ENCODE measurements at places on chromosomes 2 and 18.

DNA sequence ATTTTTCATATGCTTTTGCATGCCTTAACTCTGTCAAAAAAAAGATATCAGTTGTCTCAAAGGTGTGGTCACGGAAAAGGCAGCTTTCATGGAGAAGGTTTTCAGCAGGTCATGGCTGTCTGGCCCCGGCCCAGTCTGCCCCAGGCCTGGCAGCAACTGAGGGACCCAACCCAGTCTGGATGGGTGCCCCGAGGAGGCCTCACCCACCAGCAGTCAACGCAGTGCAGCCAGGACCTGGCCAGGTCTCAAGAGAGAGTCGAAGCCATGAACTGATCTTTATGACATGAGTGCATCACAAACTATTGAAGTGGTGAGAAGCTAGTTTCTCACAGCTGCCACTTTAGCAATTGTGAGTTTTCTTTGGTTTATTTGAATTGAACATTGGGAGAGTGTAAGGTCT is 7.9 kb downstream of the TUBB6 start:
- no peak for DNase-seq

DNA sequence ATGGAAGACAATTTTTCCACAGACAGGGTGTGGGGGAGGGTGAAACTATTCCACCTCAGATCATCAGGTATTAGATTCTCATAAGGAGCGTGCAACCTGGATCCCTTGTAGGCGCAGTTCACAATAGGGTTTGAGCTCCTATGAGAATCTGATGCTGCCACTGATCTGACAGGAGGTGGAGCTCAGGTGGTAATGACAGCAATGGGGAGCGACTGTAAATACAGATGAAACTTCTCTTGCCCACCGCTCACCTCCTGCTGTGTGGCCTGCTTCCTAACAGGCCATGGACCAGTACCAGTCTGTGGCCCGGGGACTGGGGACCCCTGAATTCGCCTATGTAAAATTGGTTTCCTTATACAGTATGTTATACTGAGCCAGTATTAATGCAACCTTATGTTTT is 27.3 kb upstream of the E2F6 start:
- no peak for DNase-seq

DNA sequence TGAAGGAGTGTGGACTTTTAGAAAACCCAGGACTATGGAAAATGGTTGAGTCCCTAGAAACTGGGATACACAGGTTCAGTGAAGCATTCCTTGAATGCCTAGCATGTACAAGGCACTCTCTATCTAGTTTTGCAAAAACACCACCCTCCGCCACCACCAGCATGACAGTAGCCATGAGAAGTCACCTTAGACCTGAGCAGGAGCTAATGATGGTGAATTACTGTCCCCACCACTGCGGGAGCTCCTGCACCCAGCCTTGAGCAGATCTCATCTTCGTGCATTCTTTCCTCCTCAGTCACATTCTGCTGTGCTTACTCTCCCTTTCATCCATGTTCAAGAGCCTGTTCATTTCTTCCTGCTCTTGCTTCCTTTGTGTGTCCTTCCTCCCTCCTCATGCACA is 86.2 kb upstream of the ZNF516 start:
- no peak for DNase-seq

DNA sequence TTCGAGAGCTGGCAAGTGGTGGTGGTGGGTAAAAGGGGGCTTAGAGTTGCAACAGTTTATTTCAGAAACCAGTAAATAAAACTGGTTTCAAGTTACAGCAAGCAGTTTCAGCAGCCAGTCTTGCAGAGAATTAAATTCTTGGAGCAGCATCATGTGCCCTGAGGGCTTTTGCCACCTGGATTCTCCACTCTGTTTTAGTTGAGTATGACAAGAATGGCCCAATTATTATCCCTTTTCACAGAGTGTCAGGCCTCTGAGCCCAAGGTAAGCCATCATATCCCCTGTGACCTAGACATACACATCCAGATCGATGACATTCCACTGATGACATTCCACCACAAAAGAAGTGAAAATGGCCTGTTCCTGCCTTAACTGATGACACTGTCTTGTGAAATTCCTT is 72.8 kb upstream of the FANCL start:
- no peak for DNase-seq

GRCh38 chr2:158127380-158127804 is 25.7 kb downstream of the UPP2 start:
- no peak for DNase-seq

DNA sequence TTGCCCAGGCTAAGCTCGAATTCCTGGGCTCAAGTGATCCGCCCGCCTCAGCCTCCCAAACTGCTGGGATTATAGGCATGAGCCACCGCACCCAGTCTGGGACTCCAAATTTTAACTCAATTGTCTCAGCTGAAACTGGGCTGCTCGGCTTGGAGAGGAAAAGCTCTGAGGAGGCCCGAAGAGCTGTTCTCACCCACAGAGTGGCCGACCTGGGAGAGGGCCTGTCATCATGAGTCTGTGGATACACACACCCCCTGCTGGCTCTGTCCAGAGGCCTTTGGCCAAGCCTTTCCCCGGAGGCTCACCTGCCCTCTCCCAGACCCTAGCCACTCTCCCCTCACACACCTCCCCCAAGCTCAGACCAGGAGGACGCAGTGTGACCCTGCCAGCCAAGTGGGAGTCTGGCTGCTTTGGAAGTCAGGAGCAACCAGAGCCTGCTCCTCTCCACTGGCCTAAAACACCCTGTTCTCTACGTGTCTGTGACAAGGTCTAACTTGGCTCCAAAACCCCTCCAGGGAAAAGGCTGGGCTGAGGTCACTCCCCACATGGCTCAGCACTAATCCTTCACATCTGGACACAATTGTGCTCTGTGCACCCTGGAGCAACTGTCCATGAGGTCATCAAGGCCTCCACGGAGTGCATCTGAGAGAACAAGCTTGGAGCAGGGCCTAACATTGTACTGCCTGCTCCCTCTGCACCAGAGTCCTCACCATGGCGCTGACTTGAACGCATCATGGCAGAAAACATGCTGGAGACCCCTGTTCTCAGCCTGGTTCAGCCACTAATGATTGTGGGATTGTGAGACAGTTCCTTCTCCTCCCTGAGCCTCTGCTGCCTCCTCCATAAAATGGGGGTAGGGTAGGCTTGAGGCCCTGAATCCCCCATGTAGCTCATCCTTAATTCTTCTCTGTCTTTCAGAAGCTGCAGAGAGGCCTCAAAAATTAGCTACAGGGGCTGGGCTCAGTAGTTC is 49.9 kb upstream of the RAB6C start:
- no peak for DNase-seq

GRCh38 chr2:224563537-224563936 is 21.6 kb downstream of the CUL3 start:
- no peak for DNase-seq

- DNase-seq: no peak
These were observed at the start of gene EVA1A for GRCh38 chr2:75560768-75561565. Gene EVA1A (minus strand): TSS chr2:75560939. CDS start chr2:75518140, 42,799 bp downstream.

DNA sequence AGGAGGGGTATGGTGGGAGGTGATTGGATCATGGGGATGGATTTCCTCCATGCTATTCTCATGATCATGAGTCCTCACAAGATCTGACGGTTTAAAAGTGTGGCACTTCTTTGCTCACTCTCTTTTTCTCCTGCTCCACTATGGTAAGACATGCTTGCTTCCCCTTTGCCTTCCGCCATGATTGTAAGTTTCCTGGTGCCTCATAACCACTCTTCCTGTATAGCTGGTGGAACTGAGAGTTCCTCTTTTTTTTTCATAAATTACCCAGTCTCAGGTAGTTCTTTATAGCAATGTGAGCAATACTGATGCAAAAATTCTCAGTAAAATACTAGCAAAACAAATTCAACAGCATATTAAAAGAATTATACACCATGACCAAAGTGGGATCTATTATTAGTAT is 728.5 kb upstream of the SLC8A1 start:
- no peak for DNase-seq

GRCh38 chr2:69577467-69578197 is 65.9 kb downstream of the AAK1 start:
- no peak for DNase-seq

DNA sequence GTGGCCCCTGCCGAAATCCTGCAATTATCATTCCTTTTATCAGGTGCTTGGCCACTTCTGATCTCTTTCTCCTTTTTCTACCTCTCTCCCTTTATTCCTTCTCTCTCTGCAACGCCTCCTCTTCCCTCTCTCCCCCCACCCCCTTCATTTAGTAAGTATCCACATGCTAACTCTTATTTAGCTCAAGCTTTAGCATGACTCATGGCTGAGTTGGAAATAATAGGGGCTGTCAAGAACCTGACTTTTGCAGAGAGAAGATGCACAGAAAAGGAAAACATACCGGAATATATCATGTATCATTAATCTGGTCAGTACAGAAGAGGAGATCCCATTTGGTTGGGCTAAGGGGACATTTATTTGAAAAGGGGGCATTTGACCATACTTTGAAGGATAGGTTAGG is 33.1 kb downstream of the FAM171B start:
- no peak for DNase-seq

GRCh38 chr2:111053825-111054515 is 66.7 kb upstream of the BCL2L11 start:
- no peak for DNase-seq

DNA sequence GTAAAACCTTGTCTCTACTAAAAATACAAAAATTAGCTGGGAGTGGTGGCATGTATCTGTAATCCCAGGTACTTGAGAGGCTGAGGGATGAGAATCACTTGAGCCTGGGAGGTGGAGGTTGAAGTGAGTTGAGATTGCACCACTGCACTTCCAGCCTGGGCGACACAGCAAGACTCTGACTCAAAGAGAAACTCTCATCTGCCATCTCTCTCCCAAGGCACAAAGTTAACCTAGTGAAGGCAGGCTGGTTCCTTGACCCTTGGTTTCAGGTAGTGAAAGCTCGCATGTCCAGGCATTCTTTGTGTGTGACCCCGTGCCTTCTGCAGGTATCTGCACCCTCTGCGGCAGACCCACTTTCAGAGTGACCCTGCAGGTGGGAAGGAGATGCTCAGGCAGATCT is 100.0 kb downstream of the WDSUB1 start:
- DNase-seq: no peak

- no peak for DNase-seq
These were observed 5.6 kb upstream of the KCNJ3 start for GRCh38 chr2:154692927-154693326.

DNA sequence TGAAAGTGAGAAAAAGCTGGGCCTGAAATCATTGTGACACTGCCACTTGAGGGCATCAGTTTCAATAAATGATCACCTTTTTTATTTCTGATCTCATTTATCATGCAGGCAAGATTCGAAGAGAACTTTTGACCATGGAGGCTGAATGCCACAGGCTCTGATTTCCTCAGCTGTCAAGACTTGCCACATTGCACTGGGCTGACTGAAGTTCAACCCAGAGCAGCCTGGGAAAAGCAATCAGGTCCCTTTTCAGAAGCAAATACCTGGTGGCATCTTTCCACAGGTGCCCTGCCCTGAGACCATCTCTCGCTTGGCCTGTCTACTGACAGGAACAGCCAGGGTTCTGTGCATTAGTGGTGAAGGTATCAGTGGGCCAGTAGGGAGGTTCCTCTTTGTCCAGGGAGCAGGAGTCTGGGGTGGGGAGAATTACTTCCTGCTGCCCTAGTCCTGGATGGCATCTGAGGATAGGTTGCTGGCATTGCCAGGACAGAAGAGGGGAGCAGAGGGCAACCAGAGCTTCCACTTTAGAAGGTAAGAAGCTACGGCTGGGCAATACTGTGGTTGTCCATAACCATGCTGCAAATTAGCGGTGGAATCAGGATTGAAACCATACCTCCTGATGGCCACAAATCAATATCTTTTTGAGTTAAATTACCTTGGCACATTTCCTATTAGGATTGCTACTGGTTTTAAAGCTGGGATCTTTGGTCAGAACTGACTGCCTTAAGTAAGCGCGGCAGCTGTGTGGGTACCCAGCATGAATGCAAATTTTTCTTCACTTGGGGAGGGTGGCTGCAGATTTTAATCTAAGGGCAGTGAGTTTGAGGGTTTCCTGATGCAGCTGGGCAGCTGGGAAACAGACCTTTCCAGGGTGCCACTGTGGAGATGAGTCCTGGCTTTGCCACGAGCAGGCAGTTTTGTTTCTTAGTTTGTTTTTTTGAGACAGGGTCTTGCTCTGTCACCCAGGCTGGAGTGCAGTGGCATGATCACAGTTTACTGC is 394.5 kb downstream of the ALK start:
- no peak for DNase-seq

- DNase-seq: no peak
These were observed 31.0 kb downstream of the SNORC start for GRCh38 chr2:232900811-232901735.

- DNase-seq: no peak
These were observed 48.2 kb upstream of the FOXI3 start for GRCh38 chr2:88500691-88501090.

- no peak for DNase-seq
These were observed 495.6 kb downstream of the NYAP2 start for GRCh38 chr2:225895126-225895525.

- DNase-seq: no peak
These were observed 112.5 kb downstream of the LPIN1 start for GRCh38 chr2:11858883-11859282.

DNA sequence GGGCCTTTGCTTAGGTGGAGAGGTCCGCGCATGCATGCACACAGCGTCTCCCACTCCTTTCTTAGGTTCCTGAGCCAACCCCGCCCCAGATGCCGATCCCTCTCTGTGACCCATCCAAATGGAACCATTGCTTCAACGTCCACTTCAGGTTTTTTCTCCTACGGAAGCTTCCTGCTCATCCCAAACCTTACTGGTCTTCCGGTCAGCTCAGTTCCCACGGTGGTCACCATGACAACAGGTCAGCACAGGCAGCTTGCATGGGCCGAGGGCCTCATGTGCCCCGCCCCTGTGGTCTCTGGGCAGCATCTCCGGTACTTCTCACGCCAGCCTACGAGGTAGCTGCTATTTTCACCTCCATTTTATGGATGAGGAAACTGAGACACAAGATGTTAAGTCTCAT is 163.7 kb downstream of the SOCS6 start:
- no peak for DNase-seq

- no peak for DNase-seq
These were observed 69.4 kb downstream of the TET3 start for GRCh38 chr2:74053959-74054715.

- DNase-seq: no peak
These were observed 486.0 kb downstream of the RNF144A start for GRCh38 chr2:7403092-7403775.

GRCh38 chr2:154263206-154263605 is 391.5 kb downstream of the GALNT13 start:
- no peak for DNase-seq

DNA sequence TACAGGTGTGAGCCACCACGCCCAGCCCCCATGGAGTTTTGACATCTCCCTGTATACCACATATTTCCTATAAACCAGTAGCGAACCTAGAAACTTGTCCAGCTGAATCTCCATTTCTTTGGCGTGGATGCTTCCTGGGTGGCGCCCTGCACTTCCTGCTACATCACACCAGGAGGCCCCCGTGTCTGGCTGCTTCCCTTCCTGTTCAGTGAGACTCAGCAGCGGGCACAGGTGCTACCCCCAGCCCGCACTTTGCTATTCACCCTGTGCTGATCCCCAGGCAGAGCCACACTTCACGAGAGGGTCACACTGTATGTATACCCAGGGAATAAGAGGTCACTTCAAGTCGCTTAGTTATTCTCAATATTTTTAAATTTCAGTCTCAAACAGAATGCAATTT is 35.0 kb downstream of the CYP27C1 start:
- DNase-seq: no peak

- DNase-seq: no peak
These were observed 21.1 kb upstream of the NOSTRIN start for GRCh38 chr2:168781191-168781817.
